Mesothelial cell of epicardium (in vitro differentiated cells): ENCODE measurements at places on chromosomes 5 and 9. TPM values are rescaled to one million over a fixed set of nuclear protein-coding genes. Genes with fewer than 3 reads are reported as not detected.

BRINP1 gene
- total RNA-seq, result 11.4 to 13.2 TPM (median 13.0 TPM) in 3 replicates

DNA sequence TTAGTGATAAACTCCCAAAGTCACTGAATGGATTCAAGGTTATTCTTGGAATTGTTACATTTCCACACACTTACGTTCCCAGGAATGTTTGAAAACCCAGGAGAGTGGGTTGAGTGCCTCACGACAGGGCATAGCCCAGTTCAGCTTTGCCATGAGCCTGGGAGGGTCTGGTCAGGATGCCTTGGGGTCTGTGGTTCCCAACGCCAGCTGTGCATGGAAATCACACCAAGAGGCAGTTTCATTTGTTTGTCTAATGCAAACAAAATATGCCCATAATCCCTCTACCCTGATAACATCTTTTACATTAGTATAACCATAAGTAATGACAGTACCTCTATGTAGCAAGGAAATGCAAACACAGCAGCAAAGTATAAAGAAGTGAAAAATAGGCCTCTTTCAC lies 25.3 kb upstream of the MSX2 start:
- no peaks in the 10 kb centered on the region for H3K36me3 ChIP-seq
- no peaks in the 10 kb centered on the region for H3K27me3 ChIP-seq
- H3K4me3 ChIP-seq, result no peak overlapping the region

- no peak for DNase-seq
- H3K36me3 ChIP-seq, result no peaks in the 10 kb centered on the region
- no peaks in the 10 kb centered on the region for H3K27me3 ChIP-seq
- peaks cover 35% of the 10 kb centered on the region for H3K4me1 ChIP-seq
- peak overlapping the region; percentile 94 for H3K27ac ChIP-seq
- H3K4me3 ChIP-seq, result no peak overlapping the region
Observed at GRCh38 chr5:9233035-9233434, 312.8 kb downstream of the SEMA5A start.

GRCh38 chr5:59588922-59589321 lies 304.6 kb downstream of the PDE4D start:
- H3K36me3 ChIP-seq, result no peaks in the 10 kb centered on the region
- DNase-seq, result no peak
- H3K4me1 ChIP-seq, result peaks cover 49% of the 10 kb centered on the region
- no peak overlapping the region for H3K27ac ChIP-seq

DNA sequence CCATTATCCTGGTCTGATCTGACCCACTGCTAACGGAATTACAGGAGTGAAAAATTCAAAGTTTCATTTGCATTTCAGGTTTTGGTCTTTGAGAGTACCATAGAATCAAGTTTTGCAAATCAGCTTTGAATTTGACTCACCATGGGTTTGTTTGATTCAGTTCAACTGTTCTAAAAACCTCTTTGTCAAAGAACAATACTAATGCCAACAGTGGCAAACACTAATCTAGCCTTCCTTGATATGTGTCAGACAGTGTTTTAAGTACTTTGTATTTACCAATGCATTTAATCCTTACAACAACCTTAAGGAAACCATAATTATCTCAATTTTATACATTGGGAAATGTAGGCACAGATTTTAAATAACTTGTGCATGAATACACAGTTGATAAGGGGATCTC lies 10.1 kb upstream of the FSD1L start:
- H3K36me3 ChIP-seq, result no peaks in the 10 kb centered on the region
- H3K27me3 ChIP-seq, result no peaks in the 10 kb centered on the region
- no peak overlapping the region for H3K27ac ChIP-seq
- peaks cover 11% of the 10 kb centered on the region for H3K4me1 ChIP-seq
- H3K4me3 ChIP-seq, result no peak overlapping the region

DNA sequence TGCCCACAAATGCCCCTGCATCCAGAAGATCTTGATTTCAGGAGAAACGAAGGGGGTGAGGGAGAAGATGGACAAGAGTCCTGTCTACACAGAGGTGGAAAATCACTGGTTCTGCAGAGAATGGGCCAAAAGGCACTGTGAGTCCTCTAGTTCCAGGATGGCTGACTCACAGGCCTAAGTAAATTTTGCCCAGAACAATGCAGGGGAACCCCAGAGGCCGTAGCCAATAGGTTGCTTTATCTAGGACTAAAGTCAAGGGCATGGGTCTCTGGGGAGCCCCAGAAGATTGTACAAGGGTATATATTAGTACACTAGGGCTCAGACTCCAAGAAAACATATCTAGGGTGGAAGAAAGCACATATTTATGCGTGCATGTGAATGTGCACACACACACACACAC lies 98.0 kb downstream of the SLIT3 start:
- H3K4me1 ChIP-seq, result peaks cover 6% of the 10 kb centered on the region
- H3K4me3 ChIP-seq, result no peak overlapping the region
- no peaks in the 10 kb centered on the region for H3K27me3 ChIP-seq
- DNase-seq, result no peak

TAF11L10 gene
- not detected in 3 replicates for total RNA-seq

IFNA21 gene
- total RNA-seq, result not detected in 3 replicates

SLC6A18 gene
- total RNA-seq, result not detected in 3 replicates

CHSY3 gene
- 3.6 to 4.8 TPM (median 3.6 TPM) in 3 replicates for total RNA-seq

DNA sequence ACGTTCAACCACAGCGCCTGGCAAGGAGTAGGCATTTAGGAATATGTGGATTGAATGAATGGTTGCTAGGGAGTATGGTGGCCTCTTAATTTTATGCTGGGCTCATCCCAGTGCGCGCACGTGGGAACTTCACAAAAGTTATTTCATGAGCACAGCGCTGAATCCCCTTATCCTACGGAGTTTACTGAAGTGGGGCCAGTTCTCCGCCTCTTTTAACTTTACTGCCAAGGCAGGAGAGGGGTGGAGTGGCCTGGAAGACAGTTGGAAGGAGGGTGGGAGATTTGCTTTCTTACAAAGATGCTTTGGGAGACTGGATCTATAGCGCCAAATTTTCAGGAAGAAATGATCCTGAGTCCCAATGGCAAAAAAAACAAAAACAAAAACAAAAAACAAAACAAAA lies 326.5 kb downstream of the SH3GL2 start:
- peaks cover 2% of the 10 kb centered on the region for H3K36me3 ChIP-seq
- peaks cover 82% of the 10 kb centered on the region for H3K27me3 ChIP-seq
- peak; percentile 38 for DNase-seq
- peaks cover 25% of the 10 kb centered on the region for H3K4me1 ChIP-seq

CERCAM gene
- 134 to 143 TPM (median 141 TPM) in 3 replicates for total RNA-seq

DNA sequence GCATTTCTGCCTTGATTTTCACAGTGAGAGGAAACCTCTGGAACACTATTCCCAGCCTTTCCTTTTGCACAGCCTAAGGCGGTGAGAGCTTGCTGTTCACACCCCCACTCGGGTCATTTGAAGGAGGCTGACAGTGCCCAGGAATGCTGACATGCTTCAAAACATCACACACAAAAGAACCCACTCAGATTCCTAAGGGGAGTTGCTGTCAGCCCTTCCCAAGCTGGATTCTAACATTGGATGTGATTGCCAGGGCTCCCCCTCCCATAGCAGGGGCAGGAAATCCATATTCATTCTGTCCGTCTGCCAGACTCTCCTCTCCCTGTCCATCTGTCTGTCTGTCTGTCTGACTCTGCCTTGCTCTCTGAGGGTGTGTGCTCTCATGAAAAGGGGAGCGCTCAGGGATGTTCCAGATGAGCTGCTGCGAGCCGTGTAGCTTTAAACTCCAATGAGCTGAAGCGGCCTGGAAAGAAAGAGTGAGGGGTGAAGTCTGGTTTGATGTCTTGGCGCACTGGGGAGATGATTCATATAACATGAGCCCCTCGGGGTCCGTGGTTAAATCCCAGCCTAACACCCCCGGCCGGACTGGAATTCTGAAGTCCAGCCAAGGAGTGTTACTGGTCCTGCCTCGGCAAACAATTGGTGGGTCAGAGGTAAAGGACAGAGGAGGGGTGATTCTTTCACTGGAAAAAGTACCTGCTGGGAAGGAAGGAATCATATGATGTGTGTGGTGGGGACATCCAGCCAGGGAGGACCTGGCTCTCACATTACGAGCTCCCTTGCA lies 517.0 kb downstream of the CCDC171 start:
- no peak overlapping the region for H3K4me3 ChIP-seq
- peak overlapping the region; percentile 94 for H3K27ac ChIP-seq
- peaks cover 5% of the 10 kb centered on the region for H3K36me3 ChIP-seq
- DNase-seq, result no peak

- H3K4me1 ChIP-seq, result peaks cover 10% of the 10 kb centered on the region
- H3K36me3 ChIP-seq, result peaks cover 24% of the 10 kb centered on the region
- no peaks in the 10 kb centered on the region for H3K27me3 ChIP-seq
- H3K4me3 ChIP-seq, result no peak overlapping the region
- no peak for DNase-seq
Observed at GRCh38 chr5:21623831-21624230, 1229.3 kb downstream of the CDH12 start.

GCNT1 gene
- total RNA-seq, result 8.0 to 9.1 TPM (median 8.6 TPM) in 3 replicates

DNA sequence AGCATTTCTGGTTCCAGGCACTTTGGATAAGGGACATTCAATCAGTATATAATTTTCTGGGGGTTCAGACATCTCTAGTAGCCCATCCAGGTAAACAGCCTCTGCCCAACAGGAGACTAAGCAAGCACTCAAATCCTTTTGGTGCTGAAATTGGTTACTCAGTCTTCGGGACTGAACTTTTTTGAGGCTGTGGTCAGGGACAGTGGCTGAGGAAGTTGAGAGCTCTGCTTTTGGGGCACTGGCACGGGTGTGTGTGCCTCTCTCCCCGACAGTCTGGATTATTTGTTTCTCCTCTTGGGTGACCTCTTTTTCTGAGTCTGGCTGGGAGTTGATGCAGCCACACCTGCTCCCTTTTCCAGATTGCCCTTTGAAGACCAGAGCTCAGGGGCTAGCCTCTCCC lies 47.6 kb downstream of the ACER2 start:
- H3K4me3 ChIP-seq, result no peak overlapping the region
- no peak overlapping the region for H3K27ac ChIP-seq
- peaks cover 3% of the 10 kb centered on the region for H3K27me3 ChIP-seq
- H3K36me3 ChIP-seq, result no peaks in the 10 kb centered on the region

DDX4 gene
- total RNA-seq, result 0.18 TPM in 1 of 3 replicates, not detected in the others

- H3K27ac ChIP-seq, result no peak overlapping the region
- H3K27me3 ChIP-seq, result peaks cover 5% of the 10 kb centered on the region
- H3K4me3 ChIP-seq, result no peak overlapping the region
- H3K36me3 ChIP-seq, result no peaks in the 10 kb centered on the region
Observed at GRCh38 chr5:156386976-156387375, 60.0 kb downstream of the SGCD start.

DNA sequence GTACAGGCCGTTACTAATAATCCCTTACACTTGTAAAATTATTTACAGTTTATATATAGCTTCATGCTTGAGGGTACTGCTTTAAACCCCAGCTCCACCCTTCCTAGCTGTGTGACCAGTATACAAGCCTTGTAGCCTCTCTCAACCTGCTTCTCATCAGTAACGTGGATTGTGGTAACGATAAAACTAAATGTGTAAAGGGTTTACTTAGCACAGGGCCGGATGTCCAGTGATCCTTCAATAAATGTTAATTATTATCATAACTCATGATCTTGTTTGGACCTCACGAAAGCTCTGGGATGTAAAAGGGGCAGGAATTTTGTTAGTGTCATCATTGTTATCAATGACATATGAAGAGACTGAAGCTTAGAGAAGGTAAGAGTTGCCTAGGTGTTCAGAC lies 7.5 kb upstream of the ARSI start:
- no peaks in the 10 kb centered on the region for H3K36me3 ChIP-seq
- H3K27me3 ChIP-seq, result no peaks in the 10 kb centered on the region
- no peak overlapping the region for H3K27ac ChIP-seq
- H3K4me1 ChIP-seq, result peaks cover 29% of the 10 kb centered on the region
- no peak overlapping the region for H3K4me3 ChIP-seq
- no peak for DNase-seq

ENTPD2 gene
- 4.8 to 6.3 TPM (median 5.2 TPM) in 3 replicates for total RNA-seq

DNA sequence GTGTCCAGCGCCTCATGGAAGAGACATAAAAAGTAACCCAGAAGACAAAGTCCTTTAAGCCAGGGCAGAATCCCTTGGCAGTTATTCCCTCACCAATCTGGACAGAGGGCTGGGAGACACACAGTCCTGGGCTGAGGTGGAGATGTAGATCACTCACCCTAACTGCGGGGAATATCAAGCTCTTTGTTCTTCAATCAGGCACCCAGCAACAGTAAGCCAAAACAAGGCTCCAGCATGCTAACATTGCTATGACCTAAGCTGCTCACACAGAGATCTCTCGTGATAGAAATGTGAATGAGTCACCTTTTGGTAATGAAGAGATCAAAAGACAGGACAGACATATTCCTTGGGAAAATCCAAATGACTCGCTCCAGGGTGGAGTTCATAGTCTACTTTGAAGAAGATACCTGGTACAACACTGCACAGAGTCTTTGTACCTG lies 101.3 kb downstream of the FBN2 start:
- H3K36me3 ChIP-seq, result peaks cover 5% of the 10 kb centered on the region
- H3K4me1 ChIP-seq, result peaks cover 19% of the 10 kb centered on the region
- no peak overlapping the region for H3K4me3 ChIP-seq
- no peak overlapping the region for H3K27ac ChIP-seq
- H3K27me3 ChIP-seq, result no peaks in the 10 kb centered on the region

DNA sequence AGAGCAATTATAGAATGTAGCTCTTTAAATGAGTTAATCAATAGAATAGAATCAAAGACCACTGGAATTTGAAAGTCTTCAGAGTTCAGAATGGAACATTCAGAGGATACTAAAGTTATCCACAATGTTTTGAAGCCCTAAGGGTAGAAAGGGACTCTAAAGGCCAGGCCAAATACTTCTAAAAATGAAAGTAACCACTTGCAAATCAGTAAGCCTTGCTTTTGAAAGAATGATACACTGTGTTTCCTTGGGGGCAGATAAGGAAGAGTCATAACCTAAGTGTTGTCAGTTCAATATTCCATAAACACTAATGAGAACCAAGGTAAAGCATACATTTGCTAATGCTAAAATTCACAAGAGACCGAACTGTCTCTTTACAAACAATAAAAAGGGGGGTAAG lies 813.5 kb downstream of the PTPRD start:
- no peaks in the 10 kb centered on the region for H3K36me3 ChIP-seq
- no peak for DNase-seq
- no peak overlapping the region for H3K4me3 ChIP-seq
- no peaks in the 10 kb centered on the region for H3K27me3 ChIP-seq
- H3K27ac ChIP-seq, result no peak overlapping the region

SLC9A3 gene
- total RNA-seq, result 1.9 to 2.4 TPM (median 2.3 TPM) in 3 replicates

AMACR gene
- 9.7 to 10.5 TPM (median 9.8 TPM) in 3 replicates for total RNA-seq

DNA sequence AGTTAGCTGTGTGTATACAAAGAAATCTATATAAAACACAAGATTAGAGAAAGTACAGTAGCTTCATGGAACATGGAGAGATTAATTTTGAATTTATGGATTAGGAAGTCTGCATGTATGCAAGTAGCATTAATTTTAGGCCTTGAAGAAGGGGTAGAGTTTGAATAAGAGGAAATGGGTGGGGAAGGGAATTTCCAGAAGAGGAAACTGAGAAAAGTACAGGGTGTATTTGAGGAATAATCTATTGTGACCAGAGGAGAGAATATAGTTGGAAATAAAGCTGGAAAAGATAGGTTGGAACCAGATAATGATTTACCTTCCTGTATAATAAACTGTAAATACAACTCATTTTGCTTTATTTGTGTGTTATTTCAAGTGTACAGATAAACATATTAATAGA lies 53.6 kb downstream of the CWC27 start:
- no peak overlapping the region for H3K4me3 ChIP-seq
- peaks cover 6% of the 10 kb centered on the region for H3K36me3 ChIP-seq
- no peaks in the 10 kb centered on the region for H3K4me1 ChIP-seq
- DNase-seq, result no peak
- no peak overlapping the region for H3K27ac ChIP-seq
